ENCODE measurements at places on chromosomes 5 and 9.

DNA sequence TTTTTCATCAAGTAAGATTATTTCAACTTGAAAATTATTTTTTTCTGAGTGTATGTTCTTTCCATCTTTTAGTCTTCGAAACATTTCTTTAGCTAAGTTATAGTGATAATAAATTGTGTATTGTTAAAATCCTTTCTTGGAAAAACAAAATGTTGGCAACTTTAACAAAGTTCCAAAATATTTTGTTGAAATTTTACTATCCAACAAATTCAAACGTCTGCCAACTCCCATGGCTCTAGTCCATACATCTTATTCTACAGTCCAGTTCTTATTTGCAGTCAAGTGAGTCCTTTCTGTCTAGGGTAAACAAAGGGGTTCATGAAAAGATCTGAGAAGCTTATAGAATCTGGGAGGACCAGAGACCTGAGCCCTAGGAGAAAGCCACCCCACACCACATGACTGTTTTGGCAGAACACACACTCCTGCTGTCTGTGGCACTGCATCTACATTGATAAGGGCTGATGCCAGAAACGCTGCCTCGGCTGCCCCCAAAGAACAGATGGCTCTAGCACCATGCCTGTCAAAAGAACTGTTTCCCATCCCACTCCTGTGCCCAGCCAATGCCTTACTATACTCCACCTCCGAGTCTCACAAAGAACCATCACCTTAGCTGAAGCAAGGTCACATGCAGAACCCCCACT, 47.5 kb downstream of the FEM1C start:
- no peak for DNase-seq

- DNase-seq = no peak
These were observed 128.8 kb upstream of the FBXL7 start for GRCh38 chr5:15371184-15371583.

GRCh38 chr9:120628207-120628924, 48.4 kb upstream of the CDK5RAP2 start:
- DNase-seq = no peak

DNA sequence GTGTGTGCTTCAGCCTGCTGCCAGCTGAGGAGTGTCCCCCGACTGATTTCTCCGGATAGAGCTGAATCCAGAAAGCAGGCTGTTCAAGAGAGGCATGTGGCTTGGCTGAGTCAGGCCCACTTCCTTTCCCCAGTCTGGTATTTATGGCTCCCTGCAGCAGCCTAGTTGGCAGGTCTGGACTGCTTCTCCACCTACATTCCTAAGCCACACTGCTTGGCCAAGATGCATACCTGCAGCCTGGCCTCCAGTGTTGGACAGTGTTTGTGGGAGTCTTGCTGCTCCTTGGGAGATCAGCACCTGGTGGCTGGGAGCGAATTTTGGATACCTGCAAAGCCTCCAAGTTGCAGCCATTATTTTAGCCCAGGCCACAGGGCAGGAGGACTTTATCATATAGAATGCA, 670.8 kb downstream of the ACTL7B start:
- DNase-seq = no peak

- no peak for DNase-seq
These were observed 138.5 kb downstream of the SLIT3 start for GRCh38 chr5:169162407-169162806.

- no peak for DNase-seq
These were observed 10.8 kb downstream of the PRRX2 start for GRCh38 chr9:129676287-129676686.

Measured in stimulated activated CD4-positive, alpha-beta T cell treated with anti-CD3 and anti-CD28 coated beads, TNF-alpha, amount 100 ng/mL, for 4 hours (primary cell).